ENCODE measurements at places on chromosomes 16 and 17.

DNA sequence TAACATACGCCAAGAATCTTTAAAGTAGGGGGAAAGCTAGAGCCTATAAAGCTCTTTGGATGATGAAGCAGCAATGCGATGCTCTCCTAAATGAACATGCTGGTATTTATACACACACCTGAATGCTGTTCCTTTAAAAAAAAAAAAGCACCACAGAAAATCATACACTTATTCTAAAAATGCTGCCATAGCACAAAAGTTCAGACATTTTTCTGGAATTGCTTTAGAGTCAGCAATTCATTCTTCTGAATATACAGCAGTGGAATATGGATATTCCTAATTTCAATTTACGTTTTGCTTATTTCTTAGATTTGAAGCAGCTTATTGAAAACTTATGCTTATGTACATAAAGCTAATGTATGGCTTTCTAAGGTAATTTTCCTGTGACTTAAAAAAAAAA is 3.1 kb downstream of the CSNK2A2 start:
- DNase-seq: no peak

GRCh38 chr16:13139661-13140241 is 238.4 kb downstream of the SHISA9 start:
- no peak for DNase-seq

DNA sequence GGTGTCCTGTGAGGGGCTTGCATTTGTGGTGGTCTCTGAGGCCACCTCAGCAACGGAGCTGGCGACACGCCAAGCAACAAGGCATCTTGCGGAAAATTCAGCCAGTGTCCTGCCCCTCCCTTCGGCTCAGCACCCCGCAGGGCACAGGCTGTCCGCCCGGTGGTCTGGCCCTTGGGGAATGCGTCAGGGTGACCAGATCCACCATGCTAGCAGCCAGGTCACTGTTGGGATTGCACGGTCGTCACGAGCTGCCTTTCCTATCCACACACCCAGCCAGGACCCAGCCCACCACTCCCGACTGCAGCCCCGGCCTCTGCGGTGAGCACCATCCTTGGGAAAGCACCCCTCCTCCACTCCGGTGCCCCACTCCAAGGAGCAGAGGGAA is 221.2 kb downstream of the NTN1 start:
- DNase-seq: no peak

GRCh38 chr17:72943826-72944689 is 148.4 kb downstream of the SLC39A11 start:
- no peak for DNase-seq

DNA sequence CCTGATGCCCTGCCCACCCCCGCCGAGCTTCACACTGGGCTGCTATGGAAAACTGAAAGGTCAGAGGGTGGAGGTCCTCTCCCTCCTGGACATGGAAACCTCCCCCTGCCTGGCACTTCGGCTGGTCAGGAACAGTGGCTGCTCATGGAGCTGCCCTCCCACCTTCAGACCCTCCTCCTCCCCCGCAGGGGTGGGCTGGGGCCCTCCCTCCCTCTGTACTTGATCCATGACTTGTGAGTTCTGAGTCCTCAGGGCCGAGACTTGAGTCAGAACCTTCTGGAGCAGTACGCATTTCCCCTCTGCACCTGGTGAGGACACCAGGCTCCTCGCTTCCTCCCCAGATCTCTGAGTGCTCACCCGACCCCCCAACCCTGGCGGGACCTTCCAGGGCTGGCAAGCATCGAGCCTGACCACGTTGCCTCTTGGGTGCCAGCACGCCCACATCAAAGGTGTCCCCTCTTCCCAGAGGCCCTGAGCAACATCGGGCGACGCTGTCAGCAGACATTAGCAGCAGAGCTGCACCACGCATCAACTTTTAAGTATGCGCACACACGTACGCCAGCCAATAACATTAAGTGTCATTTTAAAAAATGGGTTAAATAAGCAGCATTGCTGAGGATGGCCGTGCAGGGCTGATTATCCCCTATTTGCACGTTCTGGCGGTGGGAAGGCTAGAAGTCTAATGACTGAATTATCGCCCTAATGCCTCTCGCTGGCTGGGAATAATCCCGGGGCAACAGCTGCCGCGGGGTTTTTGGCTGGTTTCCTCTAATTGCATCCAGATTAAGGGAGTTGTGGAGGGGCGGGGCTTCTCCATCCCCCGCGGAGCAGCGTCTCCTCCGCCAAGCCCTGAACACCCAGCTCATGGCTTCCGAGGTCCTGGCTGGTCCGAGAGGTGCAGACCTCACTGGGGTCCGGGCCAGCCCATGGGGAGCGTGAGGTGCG is 98.0 kb downstream of the TBC1D16 start:
- DNase-seq: no peak

- DNase-seq: no peak
Measured at GRCh38 chr16:28200661-28201060, 11.1 kb downstream of the XPO6 start.

DNA sequence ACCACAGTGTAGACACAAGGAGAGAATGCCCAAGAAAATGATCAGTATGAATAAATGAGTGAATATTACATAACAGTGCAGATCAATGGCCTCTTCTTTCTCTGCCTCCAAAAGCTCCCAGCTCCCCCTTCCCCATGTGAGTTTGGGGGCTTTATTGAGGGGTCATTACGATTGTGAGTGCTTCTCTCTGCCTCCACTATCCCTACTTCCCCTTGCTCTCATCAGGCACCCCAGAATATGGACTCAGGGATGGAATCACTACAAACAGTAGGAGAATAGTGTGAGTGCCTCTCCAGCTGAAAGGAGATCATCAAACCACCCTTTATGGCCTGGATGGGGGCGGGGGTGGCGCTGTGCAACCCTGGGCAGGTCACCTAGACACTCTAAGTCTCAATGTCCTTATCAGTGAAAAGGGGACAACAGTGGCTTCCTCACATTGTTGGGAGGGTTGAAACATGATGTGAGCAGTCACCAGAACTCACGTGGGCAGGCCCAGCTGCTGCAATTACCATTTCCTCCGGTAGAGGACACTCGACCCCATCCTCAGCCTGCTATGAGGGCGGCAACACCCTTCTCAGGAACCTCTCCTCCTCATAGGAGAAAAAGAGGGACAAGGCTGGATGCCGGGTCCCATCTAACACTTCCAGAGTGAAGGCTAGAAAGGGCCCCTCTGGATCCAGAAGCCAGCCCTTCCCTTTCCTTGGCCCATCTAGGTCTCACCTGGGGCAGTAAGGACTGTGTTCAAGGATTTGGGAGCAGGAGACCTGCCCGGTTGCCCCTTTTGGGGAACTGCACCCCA is 2.1 kb upstream of the EPOP start:
- DNase-seq: peak; percentile 32

DNA sequence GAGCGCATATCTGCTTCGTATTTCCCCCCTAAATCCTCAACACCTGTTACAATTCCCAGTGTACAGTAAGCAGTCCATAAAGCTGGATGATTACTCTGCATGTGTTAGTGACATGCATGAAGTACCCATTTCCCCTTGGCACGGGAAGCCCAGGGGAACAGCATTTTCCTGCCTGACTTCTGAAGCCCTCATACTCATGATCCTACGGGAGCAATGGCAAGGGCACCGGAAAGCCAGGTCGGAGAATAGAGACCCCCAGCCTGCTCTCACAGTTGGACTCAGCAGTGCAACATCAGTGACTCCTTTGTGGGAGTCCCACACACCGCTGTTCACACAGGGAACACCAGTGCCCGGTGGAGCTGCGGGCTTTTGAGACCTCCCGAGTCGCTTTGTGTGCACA is 336.9 kb downstream of the CDH13 start:
- no peak for DNase-seq

- DNase-seq: no peak
Measured at GRCh38 chr16:68283801-68284598, 19.7 kb downstream of the SLC7A6 start.

DNA sequence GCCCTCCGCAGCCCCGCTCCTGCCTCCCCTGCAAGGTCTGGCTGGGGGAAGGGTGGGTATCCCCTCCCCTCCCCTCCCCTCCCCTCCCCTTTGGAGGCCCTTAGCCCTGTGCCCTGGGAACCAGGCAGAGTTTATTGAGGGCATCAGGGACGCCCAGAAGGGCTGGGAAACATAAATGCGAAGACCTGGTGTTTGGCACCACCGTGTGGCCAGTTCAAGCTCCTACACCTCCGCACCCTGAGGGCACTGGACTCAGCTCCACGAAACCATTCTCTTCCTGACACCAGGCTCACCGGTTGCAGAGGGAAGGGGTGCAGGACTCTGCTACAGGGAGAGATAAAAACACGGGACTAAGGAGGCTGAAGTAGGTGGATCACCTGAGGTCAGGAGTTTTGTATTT is 1.0 kb upstream of the AIPL1 start:
- DNase-seq: no peak

GRCh38 chr16:67669499-67670101 is 3.0 kb downstream of the C16orf86 start:
- DNase-seq: no peak

- peak; percentile 10 for DNase-seq
Measured at GRCh38 chr17:27810902-27811557, 10.7 kb upstream of the NOS2 start.

GRCh38 chr16:51440131-51440889 is 289.2 kb upstream of the SALL1 start:
- peak; percentile 25 for DNase-seq

GRCh38 chr17:57114085-57114673 is 29.1 kb downstream of the AKAP1 start:
- no peak for DNase-seq

GRCh38 chr16:12099451-12100123 is 123.1 kb downstream of the SNX29 start:
- DNase-seq: no peak

DNA sequence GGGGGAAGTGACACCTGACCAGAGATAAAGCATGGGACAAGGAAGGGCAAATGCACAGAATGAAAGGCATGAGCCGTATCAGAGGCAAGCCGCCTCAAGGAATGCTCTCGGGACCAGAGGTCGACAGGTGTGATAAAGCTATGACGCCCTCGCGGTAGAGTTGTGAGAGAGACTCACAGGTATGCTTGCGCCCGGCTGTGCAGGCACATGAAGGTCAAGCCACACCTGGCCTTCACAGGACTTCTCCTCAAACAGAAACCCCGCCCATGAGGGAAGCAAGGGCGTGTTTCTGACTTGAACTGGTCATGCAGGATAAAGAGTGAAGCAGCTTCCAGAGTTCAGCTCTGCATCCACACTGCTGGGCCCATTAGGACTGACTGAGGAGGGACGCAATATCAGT is 7.8 kb downstream of the NCBP3 start:
- no peak for DNase-seq

DNA sequence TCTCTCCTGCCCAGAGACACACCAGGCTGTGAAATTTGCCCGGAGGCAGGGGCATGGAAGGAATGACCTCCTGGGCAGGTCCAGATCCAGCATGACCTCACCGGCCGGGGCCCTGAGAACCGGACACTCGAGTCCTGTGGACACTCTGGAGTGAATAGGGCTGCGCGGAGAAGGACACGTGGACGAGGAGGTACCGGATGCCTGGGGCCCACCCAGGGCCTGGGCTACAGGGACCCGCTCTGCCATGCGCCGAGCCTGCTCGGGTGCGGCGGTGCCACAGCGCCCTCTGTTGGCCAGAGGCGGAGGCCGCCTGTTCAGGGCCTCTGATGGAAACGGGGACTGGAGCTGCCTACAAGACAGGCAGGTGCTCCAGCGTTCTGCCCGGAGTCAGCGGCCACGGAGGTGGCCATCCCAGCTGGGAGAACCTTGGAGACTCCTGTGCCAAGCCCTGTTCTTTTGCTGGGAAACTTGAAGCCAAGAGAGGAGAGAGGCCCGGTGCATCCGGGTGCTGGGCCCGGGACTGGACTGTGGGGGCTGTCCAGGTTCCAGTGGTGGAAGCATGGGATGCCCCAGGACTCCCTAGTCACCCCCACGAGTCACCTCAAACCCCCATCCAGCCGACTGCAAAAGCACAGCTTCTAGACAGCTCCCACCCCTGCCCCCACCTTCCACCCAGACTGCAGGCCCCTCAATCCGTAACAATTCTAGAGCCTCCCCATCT is 19.3 kb upstream of the NXPH3 start:
- DNase-seq: no peak

GRCh38 chr17:61416211-61416539 is 16.5 kb downstream of the TBX2 start:
- DNase-seq: no peak

DNA sequence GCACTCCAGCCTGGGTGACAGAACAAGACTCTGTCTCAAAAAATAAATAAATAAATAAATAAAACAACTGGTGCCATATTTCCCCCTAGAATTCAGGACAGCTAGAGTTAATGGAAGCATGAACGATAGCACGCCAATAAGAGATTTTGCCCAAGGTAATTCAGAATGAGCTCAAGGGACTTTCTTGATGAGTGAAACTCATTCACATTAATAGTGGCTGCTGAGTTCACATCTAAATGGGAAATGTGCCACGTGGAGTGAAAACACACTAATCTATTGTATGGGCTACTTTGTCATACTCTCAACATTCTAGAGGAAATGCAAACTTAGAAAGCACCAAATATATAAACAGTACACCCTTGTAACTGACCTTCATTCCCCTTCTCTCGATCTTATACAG is 47.4 kb upstream of the PSMD7 start:
- DNase-seq: no peak

GRCh38 chr17:77345260-77345910 is 204.6 kb downstream of the SEC14L1 start:
- no peak for DNase-seq

- no peak for DNase-seq
Measured at GRCh38 chr17:9509236-9509816, 66.3 kb downstream of the STX8 start.

DNA sequence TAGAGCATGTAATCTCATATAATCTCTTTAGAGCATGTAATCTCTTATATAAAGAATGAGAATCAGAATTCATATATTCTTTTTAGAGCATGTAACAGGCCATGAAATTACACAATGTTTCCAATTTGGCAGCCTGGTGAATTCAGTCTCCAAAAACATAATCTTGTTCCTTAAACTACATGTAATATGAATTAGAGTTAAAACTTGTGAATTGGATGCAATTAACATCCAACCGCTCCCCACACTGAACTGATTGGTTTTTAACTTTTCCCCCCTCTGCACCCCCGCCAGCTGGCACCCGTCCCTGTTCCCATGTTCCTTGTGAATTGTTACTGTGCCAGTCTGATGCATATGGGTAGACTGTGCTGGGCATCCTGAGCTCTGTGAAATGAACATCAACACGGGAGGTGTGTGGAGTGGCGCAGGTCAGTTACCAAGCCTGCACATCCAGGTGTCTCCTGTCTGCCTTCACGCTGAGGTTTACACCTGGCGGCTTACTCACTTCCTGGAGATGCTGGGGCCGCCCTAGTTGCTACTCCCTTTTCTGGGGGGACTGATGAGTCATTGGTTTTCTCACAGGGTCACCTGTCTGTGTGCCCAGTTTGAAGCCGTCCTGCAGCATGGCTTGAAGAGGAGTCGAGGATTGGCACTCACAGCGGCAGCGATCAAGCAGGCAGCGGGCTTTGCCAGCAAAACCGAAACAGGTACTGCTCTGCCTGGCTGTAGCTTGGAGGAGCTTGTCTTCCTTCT is 50.4 kb downstream of the SNX29 start:
- no peak for DNase-seq

- DNase-seq: no peak
Measured at GRCh38 chr16:89367538-89367915, 122.8 kb downstream of the ANKRD11 start.
